CD4-positive, alpha-beta T cell treated with Interleukin-12 subunit alpha and Interleukin-12 subunit beta, for 1 hour (primary cell): ENCODE measurements at places on chromosomes 12 and 14.

GRCh38 chr14:64123241-64123822, 170.8 kb downstream of the ESR2 start:
- no peak for DNase-seq

DNA sequence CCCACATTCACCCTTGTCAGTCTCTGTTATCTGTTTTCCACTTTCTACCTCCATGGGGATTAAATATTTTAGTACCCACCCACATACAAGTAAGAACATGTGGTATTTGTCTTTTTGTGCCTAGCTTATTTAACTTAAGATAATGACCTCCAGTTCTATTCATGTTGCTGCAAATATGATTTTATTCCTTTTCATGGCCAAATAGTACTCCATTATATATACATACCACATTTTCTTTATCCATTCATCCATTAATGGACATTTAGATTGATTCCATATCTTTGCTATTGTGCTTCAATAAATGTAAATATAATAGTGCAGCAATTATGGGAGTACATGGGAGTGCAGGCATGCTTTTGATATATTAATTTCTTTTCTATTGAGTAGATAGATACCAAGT, 185.8 kb downstream of the RPAP3 start:
- no peak for DNase-seq

DNA sequence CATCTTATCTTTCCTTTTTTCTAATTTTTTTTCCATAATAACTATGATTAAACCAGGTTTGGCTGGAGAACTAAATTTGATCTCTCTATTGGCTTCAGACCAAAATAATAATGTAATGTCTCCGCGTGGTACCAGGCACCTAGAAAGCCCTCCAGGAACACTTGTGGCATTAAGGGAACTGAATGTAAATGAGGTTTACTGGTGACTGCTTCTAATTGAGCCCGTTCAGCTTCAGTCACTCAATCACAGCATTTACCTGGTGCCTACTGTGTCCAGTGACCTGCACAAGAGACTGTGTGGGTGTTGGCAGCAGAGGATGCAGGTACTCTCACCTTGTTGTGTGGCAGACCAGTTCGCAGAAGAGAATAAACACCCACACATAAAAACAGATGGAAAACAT, 302.5 kb downstream of the DPF3 start:
- no peak for DNase-seq

- DNase-seq, result peak; percentile 60
Measured at GRCh38 chr14:102078831-102079699, 7.8 kb downstream of the HSP90AA1 start.

- no peak for DNase-seq
Measured at GRCh38 chr12:113835896-113836295, 130.2 kb downstream of the RBM19 start.

- no peak for DNase-seq
Measured at GRCh38 chr12:28574746-28575592, 384.7 kb downstream of the CCDC91 start.

DNA sequence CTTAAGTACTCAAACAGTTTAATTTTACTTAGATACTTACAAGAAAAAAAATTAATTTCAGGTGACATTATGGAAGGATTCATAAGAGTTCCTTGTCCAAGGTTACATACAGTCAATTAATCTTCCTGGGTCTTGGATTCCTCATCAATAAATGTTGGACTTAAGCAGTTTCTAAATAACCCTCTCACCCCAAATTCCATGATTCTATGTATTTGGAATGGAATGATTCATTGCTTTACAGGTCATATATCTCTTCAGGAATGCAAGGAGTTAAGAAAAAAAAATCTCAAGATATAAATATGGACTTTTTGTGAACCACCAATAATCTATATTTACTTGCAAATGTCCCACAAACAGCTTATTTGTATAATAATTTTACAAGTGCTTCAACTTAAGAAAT, 84.2 kb upstream of the BMP4 start:
- no peak for DNase-seq

GRCh38 chr14:105146181-105146975, 22.2 kb downstream of the JAG2 start:
- DNase-seq, result no peak

DNA sequence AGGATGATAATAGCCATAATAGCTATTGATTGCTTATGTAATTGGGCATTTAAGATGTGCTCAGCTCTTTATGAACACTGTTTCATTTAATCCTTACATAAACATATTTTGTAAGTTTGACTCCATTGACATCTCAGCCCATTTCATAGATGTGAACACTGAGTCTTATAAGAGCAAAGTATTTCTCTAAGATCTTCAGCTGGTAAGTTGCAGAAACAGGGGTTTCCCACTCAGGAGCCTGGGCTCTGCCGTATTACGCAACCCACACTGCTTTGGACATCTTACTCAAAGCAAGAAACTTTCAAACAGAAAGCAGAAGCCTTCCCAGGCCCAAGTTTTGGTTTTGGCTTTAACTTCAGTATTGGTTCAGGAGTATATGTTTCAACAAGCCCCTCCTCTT, 705.1 kb downstream of the MED13L start:
- DNase-seq, result no peak

GRCh38 chr14:35881280-35881679, 55.1 kb downstream of the BRMS1L start:
- DNase-seq, result no peak

- no peak for DNase-seq
Measured at GRCh38 chr14:75568791-75569190, 9.6 kb upstream of the FLVCR2 start.

DNA sequence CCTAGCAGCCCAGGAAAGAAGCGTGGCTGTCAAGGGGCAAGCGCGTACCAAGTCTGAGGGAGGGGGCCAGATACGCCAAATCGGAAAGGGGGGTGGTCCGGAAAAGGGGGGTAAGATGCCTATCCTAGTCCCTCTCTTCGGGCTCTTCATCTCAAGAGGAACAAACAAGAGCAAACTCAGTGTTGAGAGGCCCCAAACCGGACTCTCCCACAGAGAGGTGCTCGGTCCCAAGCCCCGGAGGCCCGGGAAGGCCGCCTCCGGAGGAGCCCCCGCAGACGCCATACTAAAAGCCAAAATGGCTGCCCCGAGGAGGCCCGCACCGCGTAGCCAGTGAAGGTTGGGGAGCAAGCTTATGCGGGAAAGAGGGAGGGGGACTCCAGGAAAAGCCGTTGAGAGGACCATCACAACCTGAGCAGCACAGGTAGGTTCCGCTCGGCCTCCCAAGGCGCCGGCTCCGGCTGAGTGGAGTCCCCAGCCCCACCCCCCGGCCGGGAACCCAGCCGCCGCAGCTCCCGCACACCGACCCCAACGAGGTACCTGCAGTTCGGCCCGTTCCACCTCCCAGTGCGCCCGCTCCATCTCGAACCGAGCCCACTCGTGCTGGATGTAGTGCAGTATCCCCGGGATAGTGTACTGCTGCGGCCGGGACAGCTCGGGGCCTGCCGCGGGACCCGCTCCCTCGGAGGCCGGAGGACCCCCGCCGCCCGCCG, at the start of gene AP4S1:
Gene AP4S1 (plus strand): TSS at position 283 of the 710 bp plus-strand sequence. CDS start 40,548 bp downstream, outside the sequence.
- peak; percentile 55 for DNase-seq

DNA sequence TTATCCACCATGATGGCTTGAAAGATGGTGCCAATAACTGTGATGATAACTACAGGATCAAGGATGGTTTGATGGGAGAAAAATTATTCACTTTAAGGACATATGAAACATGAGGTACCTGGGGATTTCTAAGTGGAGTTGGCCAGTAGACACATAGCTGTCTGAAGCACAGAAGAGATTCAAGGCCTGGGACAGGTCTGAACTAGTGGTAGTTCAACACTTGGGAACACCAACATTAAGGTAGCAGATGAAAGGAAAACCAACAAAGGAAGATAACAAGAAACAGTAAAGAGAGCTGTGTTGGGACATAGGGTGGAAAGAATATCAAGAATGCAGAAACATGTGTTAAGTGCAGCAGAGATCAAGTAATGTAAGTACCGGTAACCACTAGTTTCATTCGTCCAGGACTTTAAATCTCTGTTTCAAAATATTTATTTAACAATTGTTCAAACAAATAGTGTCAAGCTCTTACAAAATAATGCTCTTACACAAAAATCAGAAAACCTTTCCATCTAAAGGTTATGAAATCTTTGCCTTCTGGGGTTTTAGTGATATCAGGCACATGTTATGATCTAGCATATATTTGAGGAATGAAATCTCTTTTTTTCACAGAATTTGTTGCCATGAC, 104.7 kb downstream of the ST8SIA1 start:
- no peak for DNase-seq

- no peak for DNase-seq
Measured at GRCh38 chr14:39946807-39947206, 514.6 kb upstream of the FBXO33 start.

DNA sequence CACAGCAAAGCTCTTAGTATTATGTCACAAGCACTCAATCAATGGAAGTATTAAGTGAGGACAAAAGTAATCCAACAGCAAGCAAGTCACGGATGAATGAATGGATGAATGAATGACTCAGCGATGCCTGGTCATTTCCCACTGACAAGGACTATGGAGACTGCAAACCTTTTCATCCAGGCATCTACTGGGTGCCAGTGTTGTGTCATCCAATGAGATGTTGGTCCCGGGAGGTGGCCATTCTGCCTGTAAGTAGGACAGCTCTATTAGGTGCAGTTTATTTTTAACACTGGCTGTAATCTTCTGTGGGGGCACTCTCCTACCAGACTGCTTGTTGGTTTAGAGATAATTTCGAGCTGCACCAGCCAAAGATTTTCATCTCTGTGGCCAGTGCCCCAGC, 39.4 kb downstream of the STAB2 start:
- no peak for DNase-seq

DNA sequence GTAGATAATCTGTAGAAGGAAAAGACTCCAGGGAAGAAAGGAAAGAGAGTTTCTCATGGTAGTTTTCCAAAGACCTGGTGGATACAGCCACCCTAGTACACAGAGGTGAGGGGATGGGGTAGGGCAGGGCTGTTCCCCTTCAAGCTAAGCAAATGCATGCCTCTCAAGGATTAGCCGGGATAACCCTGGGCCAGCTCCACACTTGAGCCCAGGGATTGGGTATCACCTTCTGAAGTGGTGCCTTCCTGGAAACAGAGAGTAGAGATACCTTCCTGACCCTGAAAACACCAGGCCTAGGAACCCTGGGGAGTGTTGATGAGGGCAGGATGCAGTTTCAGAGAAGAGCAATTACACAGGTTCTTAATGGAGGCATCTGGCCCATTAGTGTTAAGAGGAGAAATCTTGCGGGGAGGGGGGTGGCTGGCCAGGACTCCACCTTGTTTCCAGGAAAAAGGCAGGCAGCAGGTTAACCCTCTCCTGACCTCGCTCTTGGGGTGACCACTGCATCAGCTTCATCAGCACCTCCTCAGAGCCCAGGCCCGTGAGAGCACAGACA, 106.9 kb upstream of the TMEM233 start:
- DNase-seq, result no peak

GRCh38 chr12:11823043-11823442, 173.6 kb downstream of the ETV6 start:
- DNase-seq, result no peak

- no peak for DNase-seq
Measured at GRCh38 chr12:836952-837351, 84.6 kb downstream of the WNK1 start.

GRCh38 chr12:42172441-42173210, 28.0 kb upstream of the GXYLT1 start:
- no peak for DNase-seq

- no peak for DNase-seq
Measured at GRCh38 chr12:54135621-54136350, 53.0 kb downstream of the SMUG1 start.

- no peak for DNase-seq
Measured at GRCh38 chr12:25972783-25973182, 14.3 kb downstream of the RASSF8 start.

- DNase-seq, result peak; percentile 64
Measured at GRCh38 chr14:33950320-33951182, at the start of gene EGLN3. Gene EGLN3, minus strand, starts transcription at chr14:33951074. Its CDS starts 322 bp downstream, at chr14:33950752.

DNA sequence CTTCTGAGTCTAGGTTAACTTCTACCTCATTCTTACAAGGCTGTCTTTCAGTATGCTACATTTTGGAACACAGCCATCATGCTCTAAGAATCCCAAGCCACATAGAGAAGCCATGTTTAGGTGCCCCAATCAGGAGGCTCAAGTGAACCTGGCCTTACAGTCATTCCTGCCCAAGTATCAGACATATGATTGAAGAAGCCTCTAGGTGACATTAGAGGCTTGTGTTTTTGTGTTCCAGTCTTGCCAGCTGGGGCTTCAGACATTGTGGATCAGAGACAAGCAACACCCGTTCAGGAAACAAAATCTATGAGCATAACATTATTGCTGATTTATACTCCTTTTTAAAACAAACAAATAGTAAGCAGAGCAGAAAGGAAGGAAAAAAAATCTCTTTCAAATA, 8.1 kb upstream of the SLC16A7 start:
- no peak for DNase-seq

- DNase-seq, result no peak
Measured at GRCh38 chr14:28709571-28710305, 56.8 kb upstream of the FOXG1 start.

DNA sequence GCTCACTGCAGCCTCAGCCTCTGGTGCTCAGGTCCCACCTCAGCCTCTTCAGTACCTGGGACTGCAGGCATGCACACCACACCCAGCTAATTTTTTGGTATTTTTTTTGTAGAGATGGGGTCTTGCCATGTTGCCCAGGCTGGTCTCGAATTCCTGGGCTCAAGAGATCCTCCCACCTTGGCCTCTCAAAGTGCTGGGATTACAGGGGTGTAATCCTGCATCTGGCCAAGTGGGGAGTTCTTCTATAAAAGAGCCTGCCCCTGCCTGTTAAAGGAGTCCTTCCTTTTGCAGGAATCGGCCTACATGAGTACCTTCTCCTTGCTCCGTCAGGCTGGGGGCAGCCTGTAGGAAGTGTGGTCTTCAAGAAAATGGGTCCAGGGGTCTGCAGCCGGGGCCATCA, 54.1 kb upstream of the RASSF3 start:
- DNase-seq, result no peak

GRCh38 chr12:113373969-113374368, 15.6 kb downstream of the PLBD2 start:
- no peak for DNase-seq

DNA sequence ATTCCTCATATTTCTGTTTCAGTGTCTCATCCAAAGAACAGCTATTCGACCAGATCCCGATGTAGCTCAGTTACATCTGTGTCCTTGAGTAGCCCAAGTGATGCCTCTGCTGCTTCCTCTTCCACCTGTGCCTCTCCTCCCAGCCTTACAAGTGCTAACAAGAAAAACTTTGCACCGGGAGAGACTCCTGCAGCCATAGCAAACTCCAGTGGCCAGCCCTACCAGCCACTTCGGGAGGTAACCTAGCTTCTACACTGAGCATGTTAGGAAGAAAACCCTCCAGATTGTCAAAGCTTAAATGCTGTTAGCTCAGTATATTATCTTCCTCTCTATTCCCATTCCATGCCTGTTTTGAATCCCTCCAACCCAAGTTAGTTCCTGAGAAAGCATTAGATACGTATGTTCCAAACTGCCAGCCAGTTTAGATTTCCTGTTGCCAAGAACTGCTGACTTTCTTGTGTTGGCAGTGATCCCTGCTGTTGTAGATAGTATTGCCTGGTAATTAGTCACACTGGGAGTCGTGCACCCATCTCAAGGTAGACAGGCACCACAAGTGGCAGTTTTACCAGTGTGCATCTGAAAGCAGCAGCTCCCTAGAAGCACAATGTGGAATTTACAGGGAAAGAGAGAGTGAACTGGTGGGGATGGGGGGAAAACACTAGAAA, 14.0 kb upstream of the KCNH3 start:
- DNase-seq, result no peak
